ENCODE measurements at places on chromosomes 7 and 10.

DNA sequence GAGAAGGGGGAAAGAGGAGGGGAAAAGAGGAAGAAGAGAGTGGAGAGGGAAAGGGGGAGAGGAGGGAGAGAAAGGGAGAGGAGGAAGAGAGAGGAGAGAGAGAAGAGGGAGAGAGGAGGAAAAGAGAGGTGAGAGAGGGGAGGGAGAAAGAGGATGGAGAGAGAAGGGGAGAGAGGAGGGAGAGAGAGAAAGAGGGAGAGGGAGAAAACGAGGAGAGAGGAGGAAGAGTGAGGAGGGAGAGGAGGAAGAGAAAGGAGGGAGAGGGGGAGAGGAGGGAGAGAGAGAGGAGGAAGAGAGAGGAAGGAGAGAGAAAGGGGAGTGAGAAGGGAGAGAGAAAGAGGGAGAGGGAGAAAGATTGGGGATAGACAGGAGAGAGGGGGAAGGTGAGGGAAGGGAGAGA, 197.6 kb upstream of the FOXK1 start:
- no peak for DNase-seq

- DNase-seq = no peak
Observed at GRCh38 chr10:101901340-101901739, 57.7 kb upstream of the KCNIP2 start.

- no peak for DNase-seq
Observed at GRCh38 chr10:113216102-113216501, 266.1 kb downstream of the TCF7L2 start.

DNA sequence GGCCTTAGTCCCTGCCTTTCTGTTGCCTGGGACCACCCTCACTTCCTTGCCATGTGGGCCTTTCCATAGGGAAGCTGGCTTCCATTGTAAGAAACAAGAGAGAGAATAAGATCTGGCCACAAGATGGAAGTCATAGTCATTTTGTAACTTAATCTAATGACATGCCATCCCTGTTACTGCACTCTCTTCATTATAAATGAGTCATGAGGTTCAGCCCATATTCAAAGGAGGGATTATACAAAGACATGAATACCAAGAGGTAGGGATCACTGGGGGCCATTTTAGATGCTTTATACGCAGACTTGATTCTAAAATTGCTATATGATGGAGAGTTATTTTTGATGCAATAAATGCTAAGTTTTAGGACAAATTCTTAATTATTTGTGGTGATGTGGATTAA, 75.2 kb upstream of the CELF2 start:
- no peak for DNase-seq

- DNase-seq = no peak
Observed at GRCh38 chr10:133133471-133134231, 26.4 kb upstream of the KNDC1 start.

GRCh38 chr10:95759233-95759826, 3.4 kb downstream of the ENTPD1 start:
- DNase-seq = no peak

GRCh38 chr7:35570937-35571336, 124.0 kb downstream of the HERPUD2 start:
- no peak for DNase-seq

DNA sequence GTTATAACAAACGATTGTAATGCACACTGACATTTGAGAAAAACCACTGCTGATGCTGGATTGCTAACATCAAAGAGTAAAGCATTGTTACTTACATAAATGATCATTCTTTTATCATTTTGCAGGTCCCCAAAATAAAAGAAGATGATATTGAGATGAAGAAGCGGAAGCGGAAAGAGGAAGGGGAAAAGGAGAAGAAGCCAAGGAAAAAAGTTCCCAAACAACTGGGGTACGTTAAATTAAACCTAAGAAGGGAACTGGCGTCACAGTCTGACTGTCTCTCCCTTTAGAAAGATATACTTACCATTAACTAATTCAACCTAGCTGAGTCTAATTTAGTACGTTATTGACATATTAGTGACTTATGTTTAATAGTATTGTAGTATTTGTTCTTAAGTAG, 28.1 kb downstream of the UBN2 start:
- DNase-seq = no peak

DNA sequence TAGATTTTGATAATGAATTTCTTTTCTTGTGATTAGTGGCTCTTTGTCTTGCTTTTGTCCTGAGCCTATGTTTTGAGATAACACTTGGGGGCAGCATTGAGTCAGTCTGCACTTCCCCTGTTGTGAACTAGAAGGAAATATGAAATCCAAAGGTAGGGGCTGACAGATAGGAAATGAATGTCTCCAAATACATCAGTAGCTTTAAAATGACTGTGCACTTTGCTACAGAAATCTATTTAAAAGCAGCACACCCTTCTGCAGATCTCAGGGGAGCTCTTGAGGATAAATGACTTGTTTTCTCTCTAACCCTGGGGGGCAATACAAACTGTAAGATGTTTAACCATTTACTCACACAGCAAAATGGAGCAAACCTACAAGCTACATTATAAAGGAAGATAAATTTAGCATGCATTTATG, 176.0 kb upstream of the MYO3A start:
- no peak for DNase-seq

GRCh38 chr7:141133646-141134045, 59.8 kb downstream of the TMEM178B start:
- DNase-seq = no peak

Measured in urinary bladder (tissue), 4 donors.